Activated CD8-positive, alpha-beta memory T cell treated with anti-CD3 and anti-CD28 coated beads, Interleukin-2, amount 50 U/mL, for 4 hours (primary cell): ENCODE measurements at places on chromosomes 1 and 21.

DNA sequence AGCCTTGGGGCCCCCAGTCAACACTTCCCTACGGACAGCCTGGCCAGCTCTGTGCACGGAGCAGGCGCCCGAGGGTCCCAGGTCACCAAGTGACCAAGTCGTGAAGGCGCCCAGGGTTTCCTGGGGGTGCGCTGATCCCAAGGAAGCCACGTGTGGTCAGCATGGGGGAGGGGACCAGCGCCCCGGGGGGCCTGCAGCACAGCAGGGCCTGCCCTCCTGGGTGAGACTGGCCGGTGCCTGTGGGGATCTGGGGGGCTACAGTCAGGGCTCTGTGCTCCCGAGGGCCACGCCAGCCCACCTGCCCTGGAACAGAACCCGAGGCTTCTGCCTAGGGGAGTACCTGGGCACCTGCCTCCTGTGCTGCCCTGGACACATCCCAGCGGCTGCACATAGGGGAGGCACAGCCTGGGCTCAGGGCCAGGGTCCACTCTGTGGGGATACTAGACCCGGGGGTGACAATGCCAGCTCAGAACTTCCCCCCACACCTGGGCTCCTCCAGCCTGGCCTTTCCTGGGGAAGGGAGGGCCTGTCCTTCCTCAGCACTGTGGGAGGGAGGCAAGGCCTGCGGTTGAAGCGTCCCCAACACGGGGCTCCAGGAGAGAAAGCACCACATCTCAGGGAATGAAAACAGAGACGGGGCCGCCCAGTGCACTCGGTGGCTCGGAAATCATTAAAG lies 6.2 kb upstream of the POFUT2 start:
- DNase-seq, result no peak

GRCh38 chr1:216448011-216448510 lies 24.8 kb upstream of the USH2A start:
- no peak for DNase-seq

- DNase-seq, result no peak
Observed at GRCh38 chr1:11998636-11999035, 18.4 kb downstream of the MFN2 start.

DNA sequence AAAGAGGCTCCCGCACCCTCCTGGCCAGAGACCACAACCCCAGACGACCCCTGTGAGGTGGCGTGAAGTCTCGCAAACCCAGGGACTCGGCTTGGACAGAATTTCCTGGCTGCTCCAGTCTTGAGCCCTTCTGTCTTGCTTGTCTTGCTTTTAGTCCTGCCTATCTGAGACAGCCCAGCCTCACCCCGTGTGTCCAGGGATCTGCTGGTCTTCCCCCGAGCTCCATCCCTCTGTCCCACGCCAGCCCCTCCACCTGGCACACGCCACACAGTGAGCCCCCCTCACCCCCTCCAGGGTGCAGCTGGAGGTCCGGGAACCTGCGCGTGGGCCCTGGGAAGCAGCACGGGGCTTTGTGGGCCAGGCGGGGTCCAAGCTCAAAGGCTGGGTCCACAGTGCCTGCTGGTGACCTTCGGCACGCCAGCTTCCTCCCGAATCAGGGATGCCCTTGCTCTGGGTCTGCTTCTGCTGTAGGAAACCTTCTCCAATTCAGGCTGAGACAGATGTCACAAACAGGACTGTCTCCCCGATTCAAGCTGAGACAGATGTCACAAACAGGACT lies 97.1 kb downstream of the SIK1 start:
- DNase-seq, result no peak

GRCh38 chr1:237012361-237012760 lies 8.1 kb upstream of the MT1HL1 start:
- no peak for DNase-seq

DNA sequence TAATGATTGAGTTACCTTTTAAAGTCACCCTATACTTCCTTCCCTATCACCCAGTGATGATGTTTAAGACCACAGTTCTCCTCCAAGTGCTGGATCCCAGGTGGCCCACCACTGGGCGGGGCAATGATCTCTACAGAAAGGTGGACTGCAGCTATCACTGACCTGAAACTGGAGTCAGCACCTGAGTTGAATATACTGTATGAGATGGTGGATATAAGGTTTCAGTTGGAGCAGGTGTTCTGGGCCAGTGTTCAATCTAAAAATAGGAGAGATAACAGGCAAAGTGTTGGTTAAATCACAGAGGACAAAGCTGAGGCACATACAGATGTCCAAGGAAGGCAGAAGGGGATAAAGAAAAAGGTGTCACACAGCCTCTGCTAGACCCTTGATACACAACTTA lies 96.6 kb downstream of the SIPA1L2 start:
- no peak for DNase-seq

- DNase-seq, result no peak
Observed at GRCh38 chr1:209341146-209341545, 242.4 kb upstream of the CAMK1G start.

DNA sequence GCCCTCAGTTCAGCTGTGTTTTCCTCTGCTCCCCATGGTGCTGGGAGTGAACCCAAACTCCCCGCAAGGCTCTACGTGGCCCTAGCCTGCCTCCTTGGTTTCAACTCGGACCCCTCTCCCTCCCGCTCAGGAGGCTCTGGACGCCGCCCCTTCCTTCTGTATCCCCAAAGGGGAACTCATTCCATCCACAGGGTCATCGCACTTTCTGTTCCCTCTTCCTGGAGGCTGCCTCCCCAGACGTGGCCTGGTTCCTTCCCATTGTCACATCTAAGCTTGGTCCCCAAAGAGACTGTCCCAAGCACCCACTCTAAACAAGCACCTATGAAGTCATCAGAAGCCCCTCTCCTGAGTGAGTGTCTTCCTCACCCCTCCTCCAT lies 10.9 kb downstream of the KCNAB2 start:
- no peak for DNase-seq

- DNase-seq, result no peak
Observed at GRCh38 chr1:25912076-25912831, 6.0 kb upstream of the STMN1 start.

DNA sequence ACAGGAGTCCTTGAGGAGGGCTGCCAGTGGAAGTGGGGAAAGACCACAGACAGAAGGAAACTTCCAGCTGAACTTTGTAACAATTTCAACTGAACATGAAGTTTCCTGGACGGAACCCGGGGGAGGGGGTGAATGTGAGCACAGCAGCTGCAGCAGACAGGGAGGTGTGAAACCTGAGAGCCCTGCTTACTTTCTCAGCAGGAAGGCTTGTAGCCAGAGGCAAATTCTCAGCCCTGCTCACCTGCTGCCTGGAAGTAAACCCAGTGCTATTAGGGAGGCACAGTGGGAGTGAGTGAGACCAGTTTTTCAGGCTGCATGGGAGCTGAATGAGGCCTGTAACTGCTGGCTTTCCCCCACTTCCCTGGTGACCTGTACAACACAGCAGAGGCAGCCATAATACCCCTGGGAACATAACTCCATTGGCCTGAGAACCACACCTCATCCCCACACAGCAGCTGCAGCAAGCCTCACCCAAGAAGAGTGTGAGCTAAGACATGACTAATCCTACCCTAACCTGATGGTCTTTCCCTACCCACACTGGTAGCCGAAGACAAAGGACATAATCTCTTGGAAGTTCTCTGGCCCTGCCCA lies 9.6 kb upstream of the SPRR2F start:
- no peak for DNase-seq

DNA sequence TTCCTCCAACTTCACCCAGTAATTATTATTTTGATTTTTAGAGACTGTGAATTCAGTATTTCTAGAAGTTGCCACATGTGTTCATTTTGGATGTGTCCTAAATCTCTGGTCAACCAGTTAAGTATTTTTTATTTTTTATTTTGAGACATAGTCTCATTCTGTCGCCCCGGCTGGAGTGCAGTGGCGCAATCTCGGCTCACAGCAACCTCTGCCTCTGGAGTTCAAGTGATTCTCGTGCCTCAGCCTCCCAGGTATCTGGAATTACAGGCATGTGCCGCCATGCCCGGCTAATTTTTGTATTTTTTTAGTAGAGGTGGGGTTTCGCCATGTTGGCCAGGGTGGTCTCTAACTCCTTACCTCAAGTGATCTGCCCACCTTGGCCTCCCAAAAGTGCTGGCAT lies 8.0 kb downstream of the MACF1 start:
- no peak for DNase-seq

- DNase-seq, result no peak
Observed at GRCh38 chr1:163171826-163172225, 30.9 kb downstream of the RGS5 start.

GRCh38 chr1:10649517-10650201 lies 146.8 kb downstream of the CASZ1 start:
- no peak for DNase-seq

DNA sequence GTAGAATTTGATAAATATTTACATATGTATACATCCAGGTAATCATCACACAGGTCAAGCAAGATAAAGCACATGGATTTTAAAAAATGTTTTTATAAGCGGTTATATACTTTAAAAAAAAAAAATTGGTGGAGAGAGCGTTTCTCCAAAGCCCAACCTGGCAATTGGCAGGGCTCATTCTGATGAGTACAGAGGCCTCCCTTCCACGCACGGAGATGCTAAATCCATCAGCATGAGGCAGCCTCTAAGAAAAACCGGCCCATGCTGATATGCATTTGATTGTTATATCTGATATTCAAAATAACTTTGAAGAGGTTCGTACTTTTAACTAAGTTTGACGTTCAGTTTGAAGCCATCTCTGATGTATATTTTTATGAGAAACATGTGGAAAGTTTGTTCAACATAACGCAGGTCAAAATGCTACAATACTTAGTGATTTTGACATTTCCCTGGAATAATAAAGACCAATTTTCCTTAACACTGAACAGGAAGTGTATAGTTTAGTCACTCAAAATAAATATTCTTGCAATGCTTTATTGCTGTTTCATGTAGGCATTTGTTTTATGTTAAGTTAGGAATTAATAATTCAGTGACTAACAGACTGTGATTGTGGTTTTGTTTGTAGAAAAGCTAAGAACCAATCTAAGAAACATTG lies 151.7 kb downstream of the NR5A2 start:
- no peak for DNase-seq

DNA sequence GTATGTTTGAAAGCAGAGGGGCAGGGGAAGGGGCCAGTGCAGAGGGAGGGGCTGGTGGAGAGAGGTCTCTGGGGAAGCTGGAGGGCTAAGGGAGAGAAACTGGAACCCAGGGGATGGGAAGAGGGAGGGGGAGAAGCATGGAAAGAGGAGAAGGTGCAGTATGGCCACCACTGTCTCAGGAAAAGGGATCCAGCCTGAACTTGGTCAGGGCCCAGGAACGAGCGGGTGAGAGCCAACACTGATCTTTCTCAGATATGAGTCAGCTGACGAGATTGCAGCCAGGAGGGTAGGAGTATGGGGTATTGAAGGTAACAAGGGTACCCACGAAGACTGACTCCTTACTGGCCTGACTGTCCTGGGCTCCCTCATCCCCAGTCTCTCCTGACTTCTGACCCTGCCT lies 18.0 kb downstream of the TIE1 start:
- no peak for DNase-seq

GRCh38 chr21:34921151-34921550 lies 128.0 kb downstream of the RUNX1 start:
- no peak for DNase-seq

DNA sequence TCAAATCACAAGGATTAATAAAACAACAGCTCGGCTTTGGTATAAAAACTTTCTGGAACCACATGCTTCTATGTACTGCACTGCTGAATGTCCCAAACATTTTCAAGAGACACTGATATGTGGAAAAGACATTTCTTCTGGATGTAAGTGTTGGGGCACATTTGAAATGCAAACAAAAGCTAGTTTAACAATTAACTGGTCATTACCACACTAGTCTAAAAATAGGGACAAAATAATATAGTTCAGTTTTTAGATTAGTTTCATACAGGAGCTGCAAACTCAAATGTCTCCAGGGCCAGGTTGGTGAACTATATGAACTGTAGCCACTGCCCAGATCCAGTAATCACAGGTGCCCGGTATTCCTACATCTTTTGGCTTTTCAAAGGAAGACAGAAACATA lies 3.2 kb downstream of the IL23R start:
- no peak for DNase-seq

GRCh38 chr1:89632657-89633247 lies at the start of gene LRRC8C:
Gene LRRC8C, plus strand, starts transcription at chr1:89633120. Its CDS starts 53,354 bp downstream, at chr1:89686474.
- DNase-seq, result peak; percentile 90

- DNase-seq, result no peak
Observed at GRCh38 chr1:245118066-245118465, 36.7 kb upstream of the KIF26B start.

- no peak for DNase-seq
Observed at GRCh38 chr21:28421716-28422524, 570.8 kb downstream of the LTN1 start.

DNA sequence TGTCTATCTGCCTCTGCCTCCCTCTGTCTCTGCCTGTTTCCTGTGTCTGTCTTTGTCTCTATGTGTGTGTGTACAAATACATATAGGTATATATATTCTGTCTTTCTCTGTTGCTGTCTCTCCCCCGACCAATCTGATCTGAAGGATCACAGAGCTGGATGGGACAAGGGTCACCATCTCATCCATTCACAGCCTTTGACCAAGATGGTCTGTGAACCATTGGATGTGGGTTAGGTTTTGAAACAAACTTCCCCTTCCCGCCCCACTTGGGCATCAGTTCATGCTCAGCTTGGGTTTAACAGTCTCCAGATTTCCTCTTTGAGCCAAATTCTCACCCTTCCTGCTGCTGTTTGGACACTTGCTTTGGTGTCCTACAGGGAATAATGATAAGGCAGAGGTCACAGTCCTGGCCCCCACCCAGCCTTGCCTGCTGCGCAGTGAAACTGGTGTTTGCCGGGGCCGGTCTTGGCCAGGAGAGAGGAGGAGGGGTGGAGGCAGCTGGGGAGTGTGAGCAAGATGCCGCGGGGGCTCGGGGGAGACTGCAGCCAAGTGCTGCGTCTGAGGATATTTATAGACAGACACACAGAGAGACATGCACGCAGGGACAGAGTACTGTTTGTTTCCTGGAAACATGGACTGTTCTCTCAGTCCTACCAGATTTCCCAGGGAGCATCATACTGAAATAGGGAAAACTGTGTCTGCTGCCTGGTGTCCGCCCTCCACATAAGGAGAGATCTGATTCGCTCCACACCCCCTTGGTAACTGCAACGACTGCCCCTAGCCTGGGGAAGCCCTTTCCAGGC lies 27.0 kb upstream of the BTG2 start:
- DNase-seq, result no peak
